T-helper 9 cell (primary cell): ENCODE measurements at places on chromosomes 5 and 9.

DNA sequence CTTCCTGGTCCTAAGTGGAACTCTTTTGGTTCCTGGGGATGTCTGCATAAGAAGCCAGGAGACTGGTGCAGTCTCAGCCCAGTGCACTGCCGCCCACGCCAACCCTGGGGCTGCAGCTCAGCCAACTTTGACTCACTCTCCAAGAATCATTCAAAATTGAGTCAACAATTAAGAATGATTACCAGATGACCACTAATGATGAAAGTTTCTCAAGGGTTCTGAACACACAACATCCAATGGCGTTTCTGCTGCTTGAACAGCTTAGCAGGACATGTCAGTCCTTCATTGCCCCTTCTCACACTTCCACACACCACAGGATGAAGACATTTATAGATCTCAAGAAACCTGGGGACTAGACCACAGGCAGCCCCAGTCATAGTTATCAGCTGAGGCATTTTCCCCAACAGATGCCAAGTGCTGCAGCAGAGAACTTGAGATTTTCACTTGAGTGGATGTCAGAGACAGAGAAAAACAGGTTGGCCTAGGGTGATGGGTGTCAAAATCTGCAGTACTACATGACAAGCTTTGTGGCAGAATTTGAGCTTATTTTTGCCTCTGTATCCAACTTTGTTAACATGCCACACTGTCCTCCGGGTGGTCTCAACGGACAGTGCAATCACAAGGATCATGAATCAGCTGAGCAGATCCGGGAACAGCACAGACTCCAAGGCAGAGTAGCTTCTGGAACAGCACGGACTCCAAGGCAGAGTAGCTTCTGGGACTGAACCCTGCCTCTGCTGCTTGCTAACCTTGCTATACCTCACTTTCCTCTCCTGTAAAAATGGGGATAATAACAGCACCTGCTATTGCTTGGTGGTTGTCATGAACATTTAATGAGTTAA, 356.1 kb downstream of the SPOCK1 start:
- no peak for DNase-seq

DNA sequence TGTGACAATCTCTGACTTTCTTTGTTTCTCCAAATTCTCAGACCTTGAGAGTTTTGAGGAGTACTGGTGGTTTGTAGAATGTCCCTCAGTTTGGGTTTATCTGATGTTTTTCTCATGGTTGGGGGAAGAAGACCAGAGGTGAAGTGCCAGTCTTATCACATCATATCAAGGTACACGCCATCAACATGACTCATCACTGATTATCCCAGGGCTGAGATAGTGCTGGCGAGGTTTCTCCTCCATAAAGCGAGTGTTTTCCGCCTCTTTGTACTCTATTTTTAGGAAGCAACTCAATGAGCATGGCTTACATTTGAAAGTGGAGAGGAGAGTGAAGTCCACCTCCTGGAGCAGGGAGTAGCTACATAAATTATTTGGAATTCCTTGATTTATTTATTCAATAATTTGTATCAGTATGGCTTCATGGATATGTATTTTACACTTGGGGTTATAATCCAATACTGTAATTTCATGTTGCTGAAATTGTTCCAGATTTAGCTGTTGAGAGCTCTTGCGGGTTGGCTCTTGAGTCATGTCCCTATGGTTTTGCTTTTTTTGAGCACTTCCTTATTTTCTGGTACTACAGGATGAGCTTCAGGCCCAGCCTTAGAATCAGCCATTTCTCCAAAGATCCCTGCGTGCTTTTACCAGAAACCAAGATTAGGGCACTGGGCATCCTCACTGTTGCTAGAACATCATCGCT, 23.9 kb downstream of the DCANP1 start:
- no peak for DNase-seq

DNA sequence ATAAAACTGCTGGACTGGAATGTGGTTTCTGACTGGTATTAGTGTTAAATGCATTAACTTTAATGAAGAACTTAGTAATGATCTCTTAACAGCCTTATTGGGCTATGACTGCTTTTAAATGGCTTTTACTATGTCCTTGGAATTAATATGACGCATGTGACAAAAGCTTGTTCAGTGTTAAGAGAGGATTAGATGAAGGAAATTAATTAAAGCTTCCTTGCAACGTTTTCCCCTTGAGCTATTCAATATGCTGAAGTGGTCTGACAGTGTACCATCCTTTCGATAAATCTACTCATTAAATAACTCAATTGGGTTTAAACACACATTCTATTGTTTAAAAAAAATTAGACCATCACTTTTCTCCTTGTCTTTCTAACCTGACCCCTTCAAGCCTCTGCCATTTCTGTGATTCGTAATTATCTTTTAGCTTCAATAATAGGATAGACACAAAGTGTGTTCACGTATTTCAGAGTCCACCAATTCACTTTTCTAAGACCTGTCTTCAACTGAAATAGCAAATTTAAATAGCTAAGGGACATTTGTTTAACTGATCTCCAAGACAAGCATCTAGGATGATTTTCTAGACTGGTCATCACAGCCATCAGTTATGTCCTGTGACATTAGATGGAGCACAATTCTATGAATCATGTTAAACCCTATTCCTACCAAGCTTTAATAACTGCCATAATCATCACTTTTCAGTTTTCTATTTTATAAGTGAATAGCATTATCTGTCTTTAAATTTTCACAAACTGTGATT, 1258.0 kb upstream of the CDH9 start:
- DNase-seq: no peak

GRCh38 chr9:22840641-22841040, 394.0 kb downstream of the DMRTA1 start:
- no peak for DNase-seq

DNA sequence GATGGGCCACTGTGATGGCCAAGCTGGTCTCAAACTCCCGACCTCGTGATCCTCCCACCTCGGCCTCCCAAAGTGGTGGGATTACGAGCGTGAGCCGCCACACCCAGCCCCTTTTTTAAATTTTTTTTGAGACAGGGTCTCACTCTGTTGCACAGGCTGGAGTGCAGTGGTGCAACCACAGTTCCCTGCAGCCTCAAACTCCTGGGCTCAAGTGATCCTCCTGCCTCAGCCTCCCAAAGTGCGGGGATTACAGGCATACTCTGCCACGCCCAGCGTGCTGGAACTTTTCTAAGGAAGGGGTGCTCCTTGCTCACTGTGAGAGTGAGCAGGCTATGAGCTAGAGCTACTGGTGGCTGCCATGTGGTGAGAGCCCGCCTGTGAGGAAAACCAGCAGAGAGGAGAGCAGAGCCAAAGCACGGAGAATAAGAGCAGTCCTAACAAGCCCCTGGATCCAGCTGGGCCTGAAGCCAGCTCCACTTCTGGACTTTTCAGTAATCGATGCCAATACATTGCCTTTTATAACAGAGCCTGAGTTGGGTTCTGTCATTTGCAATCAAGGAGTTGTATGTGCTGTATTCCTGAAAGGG, 75.5 kb upstream of the UNC5A start:
- DNase-seq: no peak

- DNase-seq: no peak
Observed at GRCh38 chr9:76615177-76615603, 149.0 kb upstream of the PCA3 start.

DNA sequence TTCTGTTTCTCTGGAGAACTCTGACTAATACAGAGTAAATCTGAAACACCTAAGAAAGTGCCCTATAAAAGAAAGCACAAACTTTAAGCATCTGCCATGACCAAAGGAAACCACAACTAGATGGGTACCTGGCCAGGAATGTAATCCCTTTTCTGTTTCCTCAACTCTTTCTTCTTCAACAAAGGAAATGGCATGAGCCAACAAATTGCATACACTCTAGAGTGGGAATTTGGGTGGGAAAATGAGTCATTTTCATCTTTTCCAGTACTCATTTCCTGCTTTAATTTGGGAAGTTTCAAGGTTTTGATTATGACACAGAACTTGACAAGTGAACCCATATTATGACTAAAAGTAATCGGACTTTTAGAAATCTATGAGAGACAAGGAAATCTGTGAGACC, 349.2 kb upstream of the RORB start:
- no peak for DNase-seq

DNA sequence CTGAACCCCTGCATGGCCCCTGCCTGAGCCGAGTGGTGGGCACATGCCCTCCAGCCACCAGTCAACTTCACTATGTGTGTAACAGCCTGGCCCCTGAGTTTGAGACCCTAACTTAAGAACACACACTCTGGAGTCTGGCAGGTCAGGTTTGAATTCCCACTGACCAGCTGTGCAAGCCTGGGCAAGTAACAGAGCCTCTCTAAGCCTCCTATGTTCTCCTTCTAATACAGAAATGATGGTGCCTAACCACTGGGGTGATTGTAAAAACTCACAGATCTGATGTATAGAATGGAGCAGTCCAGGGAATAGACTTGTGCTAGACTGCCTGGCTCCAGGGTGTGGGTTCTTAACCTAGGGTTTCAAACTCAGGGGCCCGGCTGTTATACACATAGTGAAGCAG, 16.7 kb upstream of the AKNA start:
- DNase-seq: no peak

GRCh38 chr5:36150676-36151433, 832 bp downstream of the LMBRD2 start:
- no peak for DNase-seq

DNA sequence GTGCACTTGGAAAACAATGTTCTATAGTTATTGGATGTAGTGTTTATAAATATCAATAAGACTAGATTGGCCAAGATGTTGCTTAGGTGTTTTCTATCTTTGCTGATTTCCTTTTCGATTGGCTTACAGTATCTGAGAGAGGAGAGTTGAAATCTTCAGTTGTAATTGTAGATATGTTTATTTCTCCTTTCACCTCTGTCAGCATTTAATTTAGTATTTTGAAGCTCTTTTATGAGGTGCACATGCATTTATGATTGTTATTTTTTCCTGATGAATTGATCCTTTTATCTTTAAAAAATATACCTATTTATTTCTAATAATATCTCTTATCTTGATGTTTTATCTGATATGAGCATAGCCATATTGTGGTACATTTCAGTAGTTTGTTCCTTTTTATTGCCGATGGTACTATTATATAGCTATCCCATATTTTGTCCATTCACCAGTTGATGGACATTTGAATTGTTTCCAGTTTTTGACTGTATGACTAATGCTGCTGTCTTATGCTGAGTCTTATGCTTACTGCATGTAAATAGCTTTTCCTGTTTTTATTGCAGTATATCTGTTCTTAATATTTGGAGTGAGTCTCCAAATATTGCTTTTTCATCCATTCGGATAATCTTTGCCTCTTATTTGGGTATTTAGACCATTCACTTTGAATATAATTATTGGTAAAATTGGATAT, 34.7 kb downstream of the ERCC6L2 start:
- no peak for DNase-seq

DNA sequence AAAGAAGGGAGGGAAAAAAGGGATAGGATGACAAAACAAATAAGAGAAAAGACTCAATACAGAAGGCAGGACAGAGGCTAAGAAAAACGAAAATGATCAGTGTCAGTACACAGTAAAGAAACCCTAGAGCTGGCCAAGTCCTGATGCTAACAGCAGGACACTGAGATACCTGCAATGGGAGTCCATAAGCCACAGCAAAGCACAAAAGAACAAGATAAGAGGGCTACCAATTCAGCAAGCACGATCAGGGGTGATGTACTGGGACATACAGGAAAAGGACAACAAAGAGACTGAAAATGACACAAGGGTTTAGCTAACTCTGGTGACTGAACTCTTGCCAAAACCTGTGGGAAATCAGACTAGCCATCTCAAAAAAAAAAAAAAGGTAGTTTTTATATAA, 1072.6 kb upstream of the COX7C start:
- no peak for DNase-seq

DNA sequence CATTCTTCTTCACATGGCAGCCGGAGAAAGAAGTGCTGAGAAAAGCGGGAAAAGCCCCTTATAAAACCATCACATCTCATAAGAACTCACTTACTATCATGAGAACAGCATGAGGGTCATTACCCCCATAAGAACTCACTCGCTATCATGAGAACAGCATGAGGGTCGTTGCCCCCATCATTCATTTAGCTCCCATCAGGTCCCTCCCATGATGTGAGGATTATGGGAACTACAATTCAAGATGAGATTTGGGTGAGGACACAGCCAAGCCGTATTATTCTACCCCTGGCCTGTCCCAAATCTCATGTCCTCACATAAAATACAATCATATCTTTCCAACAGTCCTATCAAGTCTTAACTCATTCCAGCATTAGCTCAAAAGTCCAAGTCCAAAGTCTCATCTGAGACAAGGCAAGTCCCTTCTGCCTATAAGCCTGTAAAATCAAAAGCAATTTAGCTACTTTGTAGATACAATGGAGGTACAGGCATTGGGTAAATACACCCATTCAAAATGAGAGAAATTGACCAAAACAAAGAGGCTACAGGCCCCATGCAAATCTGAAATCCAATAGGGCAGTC, 79.1 kb downstream of the MROH2B start:
- DNase-seq: no peak

DNA sequence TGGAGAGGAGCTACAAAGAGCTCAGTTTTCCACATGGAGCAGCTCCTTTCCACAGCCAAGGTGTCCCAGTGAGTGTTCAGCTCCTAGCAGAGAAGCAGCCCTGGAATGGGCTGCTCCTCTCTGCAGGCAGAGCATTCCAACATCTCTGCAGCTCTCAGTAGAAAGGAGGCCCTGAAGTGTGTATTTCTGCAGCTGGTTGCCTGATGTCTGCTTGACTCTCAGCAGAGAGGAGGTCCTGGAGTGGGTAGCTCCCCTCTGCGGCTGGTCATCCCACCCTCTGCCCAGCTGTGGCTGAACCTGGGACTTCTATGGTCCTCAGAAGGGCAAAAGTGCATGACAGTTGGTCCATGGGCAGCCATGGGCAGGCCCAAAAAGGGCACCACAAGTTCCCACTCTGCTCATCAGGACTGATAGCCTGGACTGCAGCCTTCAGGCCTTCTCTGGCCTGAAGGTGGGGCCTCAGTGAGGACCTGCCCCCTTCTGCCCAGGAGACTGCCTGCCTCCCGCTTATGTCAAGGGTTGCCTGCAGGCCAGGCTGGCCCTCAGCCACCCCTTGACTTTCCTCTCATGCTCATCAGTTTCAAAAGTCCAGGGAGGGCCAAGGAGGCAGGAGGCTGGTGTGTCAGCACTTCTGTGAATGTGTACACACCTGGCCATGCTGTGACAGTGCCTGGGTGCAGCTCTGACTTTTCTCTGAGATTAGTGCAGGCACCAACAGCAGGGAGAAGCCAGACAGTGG, 605.9 kb upstream of the FAM174A start:
- no peak for DNase-seq

DNA sequence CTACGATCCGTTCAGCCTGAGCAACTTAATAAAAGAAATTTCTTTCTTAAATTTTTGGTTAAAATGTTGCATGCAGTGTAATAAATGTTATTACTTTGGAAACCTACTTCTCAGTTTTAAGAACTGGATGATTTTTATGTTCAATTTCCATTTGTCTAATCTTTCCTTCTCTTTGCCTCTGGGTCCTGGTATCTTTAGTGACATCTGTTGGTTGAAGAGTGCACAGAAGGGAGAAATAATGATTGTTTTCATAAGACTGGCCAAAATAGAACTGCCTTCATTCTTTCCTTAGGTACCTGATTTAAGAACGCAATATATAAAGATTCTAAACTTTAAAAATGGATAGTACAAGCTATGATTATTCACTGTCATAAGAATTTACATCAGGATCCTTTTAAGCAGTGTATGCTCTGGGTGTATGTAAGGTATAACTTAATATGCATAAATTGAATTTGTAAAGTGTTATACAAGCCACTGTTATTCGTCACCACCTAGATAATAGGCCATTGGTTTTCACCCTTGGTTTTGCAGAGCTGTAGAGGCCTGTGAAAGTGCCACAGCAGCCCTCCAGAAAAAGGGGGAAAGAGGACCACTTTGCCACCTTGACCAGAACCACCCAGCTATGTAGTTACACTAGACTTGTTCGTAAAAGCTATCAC, 82.8 kb upstream of the TLX3 start:
- no peak for DNase-seq
